ENCODE measurements at places on chromosomes 5 and 9.

DNA sequence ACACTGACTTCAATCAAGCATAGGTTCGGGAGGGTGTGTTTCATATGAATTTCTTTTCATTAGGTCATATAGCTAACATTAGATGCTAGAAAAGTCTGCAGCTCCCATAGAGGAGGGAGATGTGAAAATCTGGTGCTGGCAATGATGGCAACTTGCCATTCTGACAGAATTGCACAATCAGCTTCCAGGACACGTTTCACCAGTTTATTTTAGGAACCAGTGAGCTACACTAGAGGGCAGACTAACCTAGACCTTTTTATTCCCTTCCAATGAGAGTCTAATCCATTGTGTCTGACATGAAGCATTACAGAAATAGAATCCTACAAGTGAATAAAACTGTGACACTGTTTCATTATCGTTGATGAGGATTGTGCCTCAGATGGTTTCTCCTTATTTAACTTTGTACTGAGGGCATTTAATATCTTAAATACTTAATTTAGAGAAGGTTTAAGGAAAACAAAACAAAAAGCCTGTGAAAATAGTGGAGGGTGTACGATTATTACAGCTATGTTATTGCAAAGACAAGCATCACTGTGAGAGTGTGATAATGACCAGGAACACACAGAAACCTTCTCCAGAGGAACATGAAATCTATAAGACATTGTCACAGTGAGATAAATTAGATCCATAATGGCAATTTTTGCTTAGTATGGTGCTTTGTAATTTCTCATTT, 363.3 kb upstream of the RPS23 start:
- DNase-seq = peak; percentile 78

DNA sequence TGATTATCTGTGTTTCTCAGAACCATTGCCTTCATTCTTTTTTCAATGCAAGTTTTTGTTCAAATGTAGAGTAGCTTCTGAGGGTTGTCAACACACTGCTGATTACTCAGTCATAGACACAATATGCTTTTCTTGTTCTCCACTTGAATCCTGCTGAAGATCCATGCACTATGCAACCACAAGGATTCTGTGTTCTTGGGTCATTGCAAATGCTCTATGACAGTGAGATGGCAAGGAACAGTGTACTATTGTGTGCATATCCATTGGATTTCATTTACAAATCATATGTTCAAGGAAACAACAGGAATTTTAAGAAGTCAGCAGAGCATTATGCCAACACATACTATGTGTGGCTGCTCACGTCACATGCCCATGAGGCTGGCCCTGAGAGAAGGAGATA, 1590.2 kb downstream of the EFNA5 start:
- DNase-seq = no peak

DNA sequence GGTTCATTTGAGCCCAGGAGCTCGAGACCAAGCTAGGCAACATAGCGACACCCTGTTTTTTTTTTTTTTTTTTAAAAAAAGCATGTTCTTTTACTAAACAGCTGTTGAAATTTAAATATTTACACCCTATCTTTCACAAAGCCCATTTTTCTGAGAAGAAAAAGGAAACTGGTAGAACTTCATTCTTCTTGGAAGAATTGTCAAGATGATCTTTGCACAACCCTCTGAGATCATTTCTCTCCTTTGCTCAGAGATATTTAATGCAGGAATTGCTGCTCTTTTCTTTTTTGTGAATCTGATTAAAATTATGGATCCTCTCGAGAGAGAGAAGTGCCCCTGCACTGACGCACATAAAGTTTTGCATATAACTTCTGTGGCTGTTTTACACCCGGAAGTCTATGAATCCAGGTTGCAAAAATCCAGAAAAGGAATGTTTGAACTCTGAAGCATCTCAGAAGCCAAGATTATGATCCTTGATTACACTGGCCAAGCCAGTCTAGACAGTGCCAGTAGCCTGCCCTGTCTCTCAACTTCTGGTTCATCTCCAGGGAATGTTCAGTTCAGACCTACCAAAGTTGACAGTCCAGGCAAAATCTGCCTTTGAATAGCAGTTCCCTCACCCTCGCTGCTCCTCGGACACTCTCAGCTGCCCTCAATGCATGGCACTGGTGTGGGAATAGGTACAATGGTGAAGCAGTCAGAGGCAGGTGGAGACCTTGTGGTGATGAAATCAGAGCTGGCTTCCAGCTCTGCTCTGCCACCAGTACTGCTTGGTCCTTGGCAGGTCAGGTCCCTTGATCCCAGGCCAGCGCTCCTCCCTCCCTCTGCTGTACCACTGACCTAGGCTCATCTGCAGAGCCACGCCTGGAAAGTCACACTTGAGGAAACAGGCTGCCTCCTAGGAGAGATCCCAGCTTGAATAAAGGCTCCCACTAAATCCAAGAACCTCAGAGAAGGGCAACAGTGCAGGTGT, 13.3 kb upstream of the SLC31A2 start:
- DNase-seq = no peak

DNA sequence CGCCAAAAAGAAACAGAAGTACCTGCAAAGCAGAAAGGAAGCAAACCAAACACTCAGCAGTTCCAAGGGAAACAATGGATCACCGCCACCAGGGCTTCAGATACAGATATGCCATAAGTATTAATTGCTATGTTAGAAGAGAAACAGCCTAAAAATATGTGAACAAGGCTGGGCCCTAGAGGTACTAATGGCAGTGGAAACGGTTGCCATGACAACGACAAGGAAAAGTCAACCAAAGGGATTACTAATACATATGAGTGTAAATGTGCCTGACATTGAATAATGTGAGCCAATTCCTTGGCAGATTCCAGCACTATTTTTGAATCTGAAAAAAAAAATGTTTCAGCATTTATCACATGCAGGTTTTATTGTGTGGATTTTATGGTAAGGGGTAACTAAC, 75.0 kb downstream of the CAVIN4 start:
- no peak for DNase-seq

- no peak for DNase-seq
Measured at GRCh38 chr9:120893611-120894307, 16.8 kb upstream of the PHF19 start.

DNA sequence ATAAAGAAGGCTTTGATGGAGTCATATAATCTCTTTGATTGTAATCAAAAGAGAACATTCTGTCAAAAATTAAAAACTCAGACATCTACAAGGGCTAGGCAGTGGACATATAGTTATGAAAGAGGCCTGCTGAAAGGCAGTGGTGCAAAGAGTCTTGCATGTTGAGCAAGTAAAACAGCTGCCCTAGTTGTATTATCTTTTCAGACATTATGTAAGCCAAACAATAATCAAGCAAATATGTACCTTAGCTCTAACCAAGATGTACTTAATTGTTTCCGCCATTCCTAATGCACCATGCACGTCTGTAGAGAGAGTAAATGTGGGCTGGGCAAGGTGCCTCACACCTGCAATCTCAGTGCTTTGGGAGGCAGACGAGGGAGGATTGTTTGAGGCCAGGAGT, 14.3 kb downstream of the GAPT start:
- no peak for DNase-seq

GRCh38 chr5:74042959-74043358, 417.0 kb downstream of the ARHGEF28 start:
- peak; percentile 78 for DNase-seq

DNA sequence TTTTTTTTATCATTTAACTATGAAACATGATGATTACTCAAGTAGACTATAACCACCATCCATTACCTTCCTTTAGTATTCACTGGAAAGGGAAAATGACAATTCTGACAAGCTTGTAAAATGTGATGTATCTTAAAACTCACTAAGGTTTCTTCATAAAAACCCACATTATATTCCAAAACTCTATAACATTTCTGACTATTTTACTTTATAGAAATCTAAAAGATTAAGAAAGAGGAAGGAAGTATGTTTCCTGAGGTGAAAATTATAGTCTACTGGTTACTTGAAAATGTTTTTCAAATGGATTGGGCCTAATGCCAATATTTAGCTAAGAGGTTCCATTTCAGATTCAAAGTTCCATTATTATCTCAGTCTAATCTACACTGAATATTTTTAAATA, 1982.2 kb upstream of the C9orf72 start:
- DNase-seq = no peak

DNA sequence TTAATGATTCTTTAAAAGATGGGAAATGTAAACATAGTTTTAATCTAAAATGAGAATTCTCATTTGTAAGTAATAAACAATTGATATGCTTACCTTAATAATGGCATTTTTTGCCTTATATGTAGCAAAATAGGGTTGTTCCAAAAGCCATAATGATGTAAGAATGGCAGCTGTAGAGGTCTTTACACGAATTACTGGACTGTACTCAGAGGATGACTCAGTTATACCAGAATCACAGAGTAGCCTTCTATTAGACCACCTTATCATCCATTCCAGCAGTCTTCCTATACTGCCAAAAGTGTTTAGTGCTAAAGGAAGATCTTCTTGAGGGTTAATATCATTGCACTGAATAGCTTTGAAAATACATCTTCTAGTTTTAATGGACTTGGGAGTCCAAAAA, 66.5 kb downstream of the CPLANE1 start:
- no peak for DNase-seq
